ENCODE measurements at places on chromosomes 4 and X.

DNA sequence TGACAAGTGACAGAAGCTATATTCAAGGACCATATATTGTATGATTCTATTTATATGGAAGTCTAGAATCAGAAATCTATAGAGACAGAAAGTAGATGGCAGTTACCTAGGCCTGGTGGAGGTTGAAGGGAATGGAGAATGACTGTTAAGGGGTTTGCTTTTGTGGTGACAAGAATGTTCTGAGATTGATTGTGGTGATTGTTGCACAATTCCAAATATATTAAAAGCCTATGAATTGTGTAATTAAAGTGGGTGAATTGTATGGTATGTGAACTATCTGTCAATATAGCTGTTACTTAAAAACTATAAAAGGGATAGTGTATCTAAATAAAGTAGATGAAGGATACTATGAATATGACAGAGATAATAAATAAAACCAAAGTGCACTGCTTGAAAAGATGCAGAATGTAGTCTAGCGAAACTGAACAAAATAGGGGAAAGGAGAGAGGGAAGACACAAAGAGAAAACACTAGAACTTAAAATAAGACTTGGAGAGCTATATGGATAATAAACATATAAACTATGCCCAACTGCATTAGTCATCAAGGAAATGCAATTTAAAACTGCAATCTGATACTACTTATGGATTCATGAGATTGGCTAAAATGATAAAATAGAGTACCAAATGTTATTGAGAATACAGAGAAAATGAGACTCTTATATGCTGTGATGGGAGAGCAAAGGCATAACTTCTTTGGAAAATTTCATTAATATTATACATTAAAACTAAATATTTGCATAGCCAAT is 82.1 kb upstream of the BANK1 start:
- no peak for DNase-seq

GRCh38 chrX:148513661-148514060 is 13.2 kb downstream of the AFF2 start:
- no peak for DNase-seq

DNA sequence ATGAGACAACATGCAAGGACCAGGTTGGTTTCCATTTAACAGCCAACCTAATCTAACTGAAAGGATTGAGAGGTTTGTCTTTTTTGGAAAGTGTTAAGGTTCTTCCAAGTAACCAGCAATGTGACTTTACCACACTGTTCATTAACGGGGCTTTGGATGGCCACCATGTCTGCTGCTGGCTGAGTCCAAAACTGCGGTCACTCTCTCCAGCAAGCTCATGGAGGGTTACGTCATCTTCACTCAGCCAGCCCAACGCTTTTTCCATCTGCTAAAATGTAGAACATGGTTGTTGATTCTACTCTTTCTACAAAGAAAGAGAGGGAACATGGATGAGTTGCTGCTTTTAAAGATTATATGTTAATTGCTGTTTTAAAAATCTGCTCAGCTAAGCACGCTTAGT is 11.0 kb downstream of the PKD2 start:
- DNase-seq, result no peak

GRCh38 chr4:145884775-145885174 is 53.8 kb downstream of the ZNF827 start:
- no peak for DNase-seq

DNA sequence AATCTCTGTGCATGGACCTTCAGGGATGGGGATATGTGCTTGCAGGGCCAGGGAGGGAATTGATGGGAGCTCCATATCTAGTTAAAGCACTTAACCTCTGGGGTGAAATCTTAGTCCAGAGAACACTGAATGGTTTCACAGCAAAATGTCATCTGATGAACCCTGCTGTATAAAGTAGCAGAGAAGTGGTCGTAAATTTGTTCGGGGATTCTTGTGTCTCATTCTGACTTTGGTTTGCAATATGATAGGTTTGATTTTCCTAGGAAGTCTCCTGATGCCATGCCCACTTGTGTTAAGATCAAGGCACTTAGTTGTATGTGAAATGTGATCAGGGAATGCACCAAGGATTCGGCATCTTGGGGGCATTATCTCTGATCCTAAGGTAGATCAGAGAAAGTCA is 96.9 kb downstream of the NHS start:
- no peak for DNase-seq

DNA sequence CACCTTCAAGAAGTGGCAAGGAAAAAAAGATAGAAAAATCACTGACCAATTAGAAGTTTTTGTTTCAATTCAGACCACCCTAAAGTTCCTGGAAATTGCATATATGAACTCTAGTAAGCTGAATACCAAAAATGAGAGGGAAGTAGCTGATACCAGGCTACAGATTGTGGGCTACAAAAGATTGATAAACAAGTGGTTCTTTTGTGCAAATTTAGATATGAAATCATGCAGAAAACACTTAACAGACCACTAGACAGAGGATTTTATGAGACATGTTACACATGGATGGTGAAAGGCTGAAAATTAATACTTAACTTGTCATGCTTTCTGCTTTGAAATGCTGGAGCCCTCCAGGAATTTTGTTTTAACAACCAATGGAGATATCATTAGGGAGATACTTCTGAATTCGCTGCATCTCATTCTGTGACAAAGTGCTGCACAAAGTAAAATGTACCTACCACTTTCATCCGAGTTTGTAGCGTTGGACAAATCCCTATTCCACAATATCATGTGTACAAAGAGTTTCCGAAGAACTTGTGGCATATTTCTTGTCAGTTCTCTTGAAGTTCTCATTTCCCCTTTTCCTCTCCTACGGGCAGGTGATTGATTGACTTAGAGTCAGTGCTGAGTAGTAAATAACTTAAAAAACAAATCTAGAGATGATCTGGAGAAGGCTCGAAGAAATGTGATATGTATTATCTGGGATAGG is 235.0 kb downstream of the PALLD start:
- DNase-seq, result no peak

DNA sequence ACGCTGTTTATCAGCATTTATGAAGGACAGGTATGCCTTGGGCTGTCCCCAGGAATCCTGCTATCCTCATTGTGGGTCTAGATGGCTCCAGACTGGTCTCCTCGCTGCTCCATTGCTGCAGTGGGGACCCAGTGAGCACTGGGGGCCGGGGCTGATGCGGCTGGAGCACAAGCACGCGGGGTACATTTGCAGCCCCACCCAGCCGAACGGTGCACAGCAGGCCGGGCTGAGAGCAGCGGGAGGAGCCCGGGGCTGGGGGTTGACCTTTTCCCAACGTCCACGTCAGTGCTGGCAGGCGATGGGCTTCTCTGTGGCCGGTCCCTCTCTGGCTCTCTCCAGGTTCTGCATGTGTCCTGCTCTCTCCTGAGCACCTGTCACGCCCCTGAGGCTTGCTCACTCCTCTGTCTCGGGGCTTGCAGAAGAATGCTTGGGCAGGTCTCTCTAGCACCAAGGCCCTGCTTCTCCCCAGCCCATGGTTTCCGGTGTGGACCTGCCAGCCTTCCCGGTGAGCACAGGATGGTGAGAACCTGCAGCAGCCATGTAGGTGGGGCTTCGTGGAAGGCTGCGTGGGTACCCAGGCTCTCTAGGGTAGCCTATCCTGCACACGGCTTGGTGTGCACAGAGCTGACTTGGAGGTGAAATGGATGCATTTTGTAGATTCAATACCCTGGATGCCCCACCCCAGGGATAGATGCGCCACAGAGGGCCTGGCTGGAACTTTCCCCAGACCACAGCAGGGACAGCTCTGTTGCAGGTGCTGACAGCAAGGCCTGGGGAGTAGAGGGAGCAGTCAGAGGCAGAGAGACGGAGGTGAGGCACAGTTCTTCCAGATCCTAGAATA is 89.1 kb upstream of the ADRA2C start:
- DNase-seq, result no peak

DNA sequence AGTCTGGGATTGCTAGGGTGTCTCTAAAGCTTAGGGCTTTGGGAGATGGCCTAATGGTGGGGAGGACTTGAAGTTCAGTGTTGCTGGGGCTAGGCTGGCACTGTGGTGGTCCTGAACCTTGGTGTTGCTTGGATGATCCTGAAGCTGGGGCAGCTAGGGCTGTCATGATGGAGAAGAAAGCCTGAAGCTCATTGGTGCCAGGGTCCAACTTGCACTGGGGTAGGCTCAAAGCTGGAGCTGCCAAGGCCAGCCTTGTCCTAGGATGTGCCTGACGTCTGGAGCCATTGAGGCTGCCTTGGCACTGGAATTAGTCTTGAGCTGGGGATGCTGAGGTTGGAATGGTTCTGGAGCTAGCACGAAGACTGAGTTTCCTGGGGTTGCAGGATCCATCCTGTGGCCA is 61.0 kb upstream of the NLRP2B start:
- no peak for DNase-seq

DNA sequence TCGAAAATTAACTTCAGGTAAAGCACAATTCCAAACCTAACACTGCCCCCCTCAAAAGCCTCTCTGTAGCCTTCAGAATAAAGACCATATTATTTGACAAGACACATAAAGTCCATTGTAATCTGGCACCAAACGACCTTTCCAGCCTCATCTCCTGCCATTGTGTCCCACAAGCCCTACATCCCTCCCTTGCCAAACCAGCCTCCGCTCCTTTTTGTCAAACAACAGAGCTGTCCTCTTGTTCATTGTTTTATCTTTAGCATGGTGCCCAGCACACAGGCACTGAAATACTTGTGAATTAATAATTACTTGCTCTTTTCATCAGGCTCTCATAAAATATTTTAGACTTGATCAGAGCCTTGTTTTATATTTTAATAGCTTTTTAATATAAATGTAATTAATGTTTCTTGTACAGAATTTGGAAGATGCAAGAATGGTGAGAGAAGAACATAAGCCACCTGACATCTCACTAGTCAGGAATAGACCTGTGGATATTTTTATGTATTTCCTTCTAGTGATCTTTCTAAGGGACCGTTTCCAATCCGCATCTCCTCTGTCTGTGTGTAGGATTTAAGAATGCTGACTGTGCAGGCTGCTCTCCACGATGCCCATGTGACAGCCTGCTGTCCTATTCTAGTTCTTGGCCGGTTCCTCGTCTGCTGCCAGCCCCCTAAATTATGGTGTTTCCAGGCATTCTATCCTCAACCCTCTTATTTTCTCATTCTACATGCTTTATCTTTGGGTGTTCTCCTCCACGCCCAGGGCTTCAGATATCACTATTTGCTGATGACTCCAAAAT is 3.0 kb upstream of the IRF2 start:
- DNase-seq, result no peak

DNA sequence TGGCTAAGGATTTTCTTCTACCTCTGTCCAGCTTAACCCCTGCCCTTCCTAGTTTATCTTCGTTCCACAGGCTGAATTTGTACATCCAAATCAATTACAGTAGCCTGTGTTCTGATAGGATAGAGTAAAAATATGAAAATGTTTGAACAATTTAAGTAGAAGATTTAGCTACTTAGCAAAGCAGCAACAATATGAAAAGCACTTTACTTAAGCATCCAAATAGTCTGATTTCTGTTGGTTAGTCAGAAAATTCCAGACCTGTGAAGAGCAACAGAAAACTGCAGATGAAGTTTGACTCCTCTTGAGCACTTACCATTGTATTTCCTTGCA is 2.0 kb downstream of the ARSJ start:
- DNase-seq, result no peak

DNA sequence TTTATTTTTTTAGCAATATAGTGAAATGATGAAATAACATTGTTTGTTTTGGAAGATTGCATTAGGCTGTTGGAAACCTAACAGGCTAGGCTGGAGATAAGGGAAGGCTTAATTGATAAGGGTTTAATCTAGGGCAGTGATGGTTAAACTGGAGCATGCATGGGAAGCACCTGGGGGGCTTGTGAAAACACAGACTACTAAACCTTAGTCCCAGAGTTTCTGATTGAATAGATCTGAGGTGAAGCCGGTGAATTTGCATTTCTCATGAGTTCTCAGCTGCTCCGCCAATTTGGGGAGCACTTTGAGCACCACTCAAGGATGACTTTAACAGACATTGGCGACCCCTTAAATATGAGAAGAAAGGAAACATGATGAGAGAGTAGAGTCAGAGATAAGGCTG is 11.5 kb downstream of the STK26 start:
- DNase-seq, result no peak

- DNase-seq, result no peak
Observed at GRCh38 chr4:85707611-85708010, 232.7 kb downstream of the ARHGAP24 start.

DNA sequence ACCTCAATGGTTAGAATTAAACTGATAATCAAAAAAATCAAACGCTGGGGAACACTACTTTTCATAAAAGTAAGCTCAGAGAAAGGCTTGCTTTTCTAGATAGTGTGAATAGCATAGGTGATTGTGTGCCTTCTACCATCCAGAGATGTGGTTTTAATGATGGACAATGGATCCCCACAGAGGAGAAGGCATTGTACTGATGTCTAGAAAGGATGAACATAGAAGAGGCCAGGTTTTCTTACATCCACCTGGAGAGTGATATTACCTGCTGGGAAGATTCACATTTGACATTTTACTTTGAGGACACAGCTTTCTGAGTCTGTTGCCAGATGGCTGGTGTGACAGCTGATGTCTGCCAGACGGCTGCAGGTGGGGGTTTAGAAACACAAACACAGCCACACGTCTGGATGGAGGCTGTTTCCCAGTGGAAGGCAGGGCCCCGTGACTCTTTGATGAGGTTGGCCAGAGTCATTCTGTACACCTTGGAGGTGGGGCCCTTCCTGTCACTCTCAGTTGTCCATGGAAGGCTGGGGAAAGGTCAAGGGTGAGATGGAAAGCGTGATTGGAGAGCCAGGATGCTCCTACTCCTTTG is 114.4 kb downstream of the PSAPL1 start:
- DNase-seq, result no peak

DNA sequence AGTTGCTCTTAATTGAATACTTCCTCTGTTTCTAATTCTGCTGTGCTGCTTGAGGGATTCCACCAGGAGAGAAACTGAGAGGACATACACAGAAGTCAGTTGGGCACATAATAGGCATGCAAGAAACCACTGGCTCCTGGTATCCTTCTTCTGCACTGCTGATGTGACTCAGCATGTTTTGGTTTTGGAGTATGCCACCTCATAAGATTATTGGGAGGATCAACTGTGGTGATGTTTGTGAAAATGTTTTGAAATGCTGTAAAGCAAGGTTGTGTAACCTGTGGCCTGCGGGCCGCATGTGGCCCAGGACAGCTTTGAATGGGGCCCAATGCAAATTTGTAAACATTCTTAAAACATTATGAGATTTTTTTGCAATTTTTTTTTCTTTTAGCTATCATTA is 119.6 kb downstream of the GATB start:
- DNase-seq, result no peak

All from stimulated activated CD8-positive, alpha-beta memory T cell treated with anti-CD3 and anti-CD28 coated beads, Interleukin-4, amount 100 ng/mL, for 4 hours (primary cell).